NCI-H2107 (cell line): ENCODE measurements at places on chromosomes 12 and 14.
A peak's percentile ranks its signal among the peaks of the same experiment; 100 is the strongest.

- no peak for DNase-seq
Measured at GRCh38 chr12:69123919-69124638, 115.3 kb upstream of the CPSF6 start.

DNA sequence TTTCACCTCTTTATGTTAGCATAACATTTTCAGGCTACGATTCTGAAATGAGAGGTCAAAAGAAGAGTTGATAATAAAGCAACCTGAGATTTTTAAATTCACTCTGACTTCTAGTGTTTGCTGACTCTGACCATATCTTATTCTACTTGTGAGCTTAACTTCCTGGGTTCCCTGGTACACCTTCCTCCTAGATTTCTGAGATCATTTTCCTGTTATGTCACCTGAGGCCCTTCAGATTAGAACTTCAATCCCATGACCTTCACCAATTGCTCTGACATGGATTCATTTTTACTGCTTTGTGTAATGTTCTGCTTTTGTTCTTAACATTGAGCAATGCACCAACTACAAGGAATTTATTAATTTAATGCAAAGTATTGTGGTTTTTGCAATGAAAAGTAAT lies 542.9 kb upstream of the FLRT2 start:
- DNase-seq: no peak

DNA sequence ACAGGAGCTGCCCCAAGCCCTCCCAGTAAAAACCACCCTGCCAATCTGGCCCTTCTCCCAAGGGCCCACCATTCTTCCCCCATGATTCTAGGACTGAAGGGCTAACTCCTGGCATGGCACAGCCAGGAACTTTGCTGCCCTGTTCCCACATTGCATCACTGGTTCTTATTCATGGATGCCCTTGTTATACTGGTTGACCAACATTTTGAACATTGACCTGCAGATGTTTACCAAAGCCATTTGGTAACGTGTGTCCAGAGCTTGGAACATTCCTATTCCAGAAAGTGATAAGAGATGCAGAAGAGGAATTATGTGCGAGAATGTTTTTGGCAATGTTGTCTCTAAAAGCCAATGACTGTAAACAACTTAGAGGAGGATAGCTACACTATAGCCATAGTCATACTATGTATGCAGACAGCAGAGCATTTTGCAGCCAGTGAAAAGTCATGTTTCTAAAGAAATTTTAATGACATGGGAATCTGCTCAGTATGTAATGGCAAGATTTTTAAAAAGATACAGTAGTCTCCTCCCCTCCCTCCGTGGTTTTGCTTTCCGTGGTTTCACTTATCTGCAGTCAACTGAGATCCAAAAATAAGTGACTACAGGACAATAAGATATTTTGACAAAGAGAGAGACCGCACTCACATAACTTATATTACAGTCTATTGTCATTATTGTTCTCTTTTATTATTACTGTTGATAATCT lies 108.8 kb downstream of the DAAM1 start:
- DNase-seq: no peak

- no peak for DNase-seq
Measured at GRCh38 chr14:71675126-71675899, 256.9 kb upstream of the RGS6 start.

DNA sequence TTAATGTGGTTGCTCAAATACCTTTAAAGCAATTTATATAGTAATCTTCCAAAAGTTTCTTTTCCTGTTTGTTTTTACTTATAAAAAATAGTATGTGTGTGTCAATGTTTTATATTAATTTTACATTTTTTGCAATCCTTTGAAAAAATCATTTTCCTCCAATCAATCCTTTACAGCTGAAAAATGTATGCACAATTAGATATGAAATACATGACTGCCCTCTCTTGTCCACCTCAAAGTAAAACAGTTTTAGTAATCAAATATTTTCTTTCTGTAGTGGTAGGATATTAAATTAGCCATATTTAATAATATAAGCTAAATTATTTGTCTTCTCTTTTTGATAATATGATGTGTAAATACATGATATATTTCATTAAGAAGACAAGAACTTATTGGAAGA lies 269.9 kb downstream of the ADAMTS20 start:
- DNase-seq: no peak

DNA sequence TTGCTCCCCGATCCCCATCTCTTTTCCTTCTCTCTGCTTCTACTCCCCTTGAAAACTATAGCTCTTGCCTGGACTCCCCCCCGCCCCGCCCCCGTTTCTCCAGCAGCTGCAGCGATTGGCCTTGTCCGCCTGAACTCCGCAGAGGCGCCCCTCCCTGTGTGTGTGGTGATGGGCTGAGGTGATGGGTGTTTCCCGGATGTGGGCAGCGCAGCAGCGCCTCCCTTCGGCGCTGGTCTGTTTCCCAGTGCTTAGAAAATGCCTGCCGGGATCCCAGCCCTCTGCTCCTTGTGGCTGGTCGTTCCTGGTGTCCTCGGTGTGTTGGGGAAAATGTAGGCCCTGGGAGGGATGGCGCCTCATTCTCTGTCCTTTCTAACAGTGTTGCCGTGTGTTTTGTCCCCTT lies 43.3 kb downstream of the GALNT8 start:
- DNase-seq: peak; percentile 42

DNA sequence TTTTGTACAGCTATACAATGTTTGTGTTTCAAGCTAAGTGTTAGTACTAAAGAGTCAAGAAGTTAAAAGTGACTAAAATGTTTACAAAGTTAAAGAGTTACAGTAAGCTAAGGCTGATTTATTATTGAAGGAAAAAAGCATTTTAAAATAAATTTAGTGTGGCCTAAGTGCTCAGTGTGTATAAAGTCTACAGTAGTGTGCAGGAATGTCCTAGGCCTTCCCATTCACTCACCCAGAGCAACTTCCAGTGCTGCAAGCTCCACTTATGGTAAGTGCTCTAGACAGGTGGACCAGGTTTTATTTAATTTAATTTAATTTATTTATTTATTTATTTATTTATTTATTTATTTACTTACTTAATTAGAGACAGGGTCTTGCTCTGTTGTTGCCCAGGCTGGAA lies 19.6 kb downstream of the DLK1 start:
- DNase-seq: no peak

DNA sequence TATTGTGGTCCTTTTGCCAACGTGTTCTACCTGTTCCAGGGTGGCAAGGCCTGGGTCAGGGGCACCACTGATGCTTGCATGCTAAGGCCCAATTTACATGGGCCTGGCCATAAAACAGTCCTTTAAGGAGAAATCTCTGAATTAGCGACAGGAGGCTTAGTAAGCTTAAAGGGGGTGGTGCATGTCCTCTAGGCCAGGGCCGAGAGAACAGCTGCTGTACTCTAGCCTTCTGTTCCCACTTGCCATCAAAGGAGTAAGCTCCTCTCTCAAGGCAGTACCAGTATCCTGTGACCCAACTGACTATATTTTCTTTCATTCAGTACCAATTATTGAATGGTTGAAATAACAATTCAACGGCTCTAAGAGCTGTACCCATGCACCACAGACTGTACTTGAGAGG lies 67.7 kb upstream of the ZDHHC17 start:
- no peak for DNase-seq

DNA sequence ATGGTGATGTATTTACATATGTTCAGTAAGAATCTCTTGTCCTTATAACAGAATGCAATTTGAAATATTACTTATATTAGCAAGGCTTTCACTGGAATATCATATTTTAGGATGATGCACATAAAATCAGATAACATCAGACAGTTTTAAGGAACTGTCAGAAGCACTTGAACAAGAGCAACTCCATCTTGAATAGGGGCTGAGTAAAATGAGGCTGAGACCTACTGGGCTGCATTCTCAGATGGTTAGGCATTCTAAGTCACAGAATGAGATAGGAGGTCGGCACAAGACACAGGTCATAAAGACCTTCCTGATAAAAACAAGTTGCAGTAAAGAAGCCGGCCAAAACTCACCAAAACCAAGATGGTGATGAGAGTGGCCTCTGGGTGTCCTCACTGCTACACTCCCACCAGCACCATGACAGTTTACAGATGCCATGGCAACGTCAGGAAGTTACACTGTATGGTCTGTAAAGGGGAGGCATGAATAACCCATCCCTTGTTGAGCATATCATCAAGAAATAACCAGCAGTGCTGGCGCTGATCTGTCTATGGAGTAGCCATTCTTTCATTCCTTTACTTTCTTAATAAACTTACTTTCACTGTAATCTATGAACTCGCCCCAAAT lies 27.6 kb upstream of the ETV6 start:
- DNase-seq: no peak

DNA sequence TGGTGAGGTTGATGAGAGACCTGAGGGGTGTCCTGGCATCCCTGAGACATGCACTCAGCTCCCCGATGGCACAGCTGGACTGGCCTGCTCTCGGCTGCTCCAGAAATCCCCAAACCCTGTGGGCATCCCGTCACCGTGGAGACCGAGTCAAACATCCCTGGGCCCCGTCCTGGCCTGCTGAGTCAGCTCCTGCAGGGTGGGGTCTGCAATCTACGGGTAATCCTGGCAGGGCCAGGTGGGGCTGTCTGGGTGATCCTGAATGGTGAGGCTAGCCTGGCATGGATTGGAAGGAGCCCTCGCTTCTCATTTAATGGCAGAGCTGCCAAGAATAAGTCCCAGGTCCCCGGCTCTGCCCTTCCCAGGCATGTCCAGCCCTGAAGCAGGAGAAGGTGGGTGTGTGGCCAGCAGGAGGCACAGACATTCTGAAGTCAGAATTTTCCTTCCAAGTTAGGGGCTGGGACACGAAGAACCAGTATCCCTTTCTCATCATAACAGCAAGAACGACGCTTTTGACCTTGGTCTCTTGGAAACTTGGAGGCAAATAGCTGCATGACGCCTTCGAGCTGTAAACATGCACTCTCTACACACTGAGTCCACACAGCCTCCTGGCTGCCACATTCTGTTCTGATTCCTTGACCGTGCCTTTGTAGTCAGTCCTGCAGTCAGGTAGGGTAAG lies 17.7 kb upstream of the SERPINA4 start:
- DNase-seq: no peak

GRCh38 chr14:54631016-54631415 lies 64.1 kb downstream of the SAMD4A start:
- no peak for DNase-seq

GRCh38 chr12:81758421-81759189 lies 545 bp downstream of the PPFIA2 start:
- DNase-seq: peak; percentile 11

DNA sequence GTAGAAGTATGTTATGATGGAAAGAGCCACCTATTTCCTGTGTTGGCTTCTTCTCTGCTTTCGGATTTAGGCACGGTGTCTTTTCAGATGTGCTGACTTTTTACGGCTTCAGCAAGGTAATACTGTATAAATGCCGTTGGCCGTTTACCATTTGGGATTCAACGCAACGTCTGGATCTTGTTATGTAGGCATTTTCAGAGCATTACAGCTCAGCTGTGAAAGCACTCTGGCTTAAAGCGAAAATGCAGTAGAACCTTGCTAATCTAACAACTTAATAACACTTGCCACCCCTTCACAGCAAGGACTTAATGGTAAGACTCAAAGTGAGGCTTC lies 229.9 kb downstream of the EFCAB11 start:
- DNase-seq: no peak

DNA sequence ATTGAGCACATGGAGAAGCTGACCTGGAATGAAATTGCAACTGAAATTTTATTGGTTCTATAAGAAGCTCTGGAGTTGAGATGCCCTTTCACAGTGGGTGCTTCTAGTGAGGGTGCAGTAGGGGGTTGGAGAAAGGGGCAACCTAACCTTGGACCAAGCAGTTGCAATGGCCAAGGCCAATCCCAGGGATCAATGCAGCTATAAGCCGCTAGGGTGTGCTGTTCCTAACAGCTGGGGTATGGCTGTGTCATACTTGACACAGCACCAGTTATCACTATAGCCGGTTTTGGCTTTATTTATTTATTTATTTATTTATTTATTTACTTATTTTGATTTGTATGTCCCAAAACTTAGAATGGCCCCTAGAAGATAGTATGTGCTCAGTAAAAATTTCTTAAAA lies 505.9 kb downstream of the FLRT2 start:
- DNase-seq: no peak

DNA sequence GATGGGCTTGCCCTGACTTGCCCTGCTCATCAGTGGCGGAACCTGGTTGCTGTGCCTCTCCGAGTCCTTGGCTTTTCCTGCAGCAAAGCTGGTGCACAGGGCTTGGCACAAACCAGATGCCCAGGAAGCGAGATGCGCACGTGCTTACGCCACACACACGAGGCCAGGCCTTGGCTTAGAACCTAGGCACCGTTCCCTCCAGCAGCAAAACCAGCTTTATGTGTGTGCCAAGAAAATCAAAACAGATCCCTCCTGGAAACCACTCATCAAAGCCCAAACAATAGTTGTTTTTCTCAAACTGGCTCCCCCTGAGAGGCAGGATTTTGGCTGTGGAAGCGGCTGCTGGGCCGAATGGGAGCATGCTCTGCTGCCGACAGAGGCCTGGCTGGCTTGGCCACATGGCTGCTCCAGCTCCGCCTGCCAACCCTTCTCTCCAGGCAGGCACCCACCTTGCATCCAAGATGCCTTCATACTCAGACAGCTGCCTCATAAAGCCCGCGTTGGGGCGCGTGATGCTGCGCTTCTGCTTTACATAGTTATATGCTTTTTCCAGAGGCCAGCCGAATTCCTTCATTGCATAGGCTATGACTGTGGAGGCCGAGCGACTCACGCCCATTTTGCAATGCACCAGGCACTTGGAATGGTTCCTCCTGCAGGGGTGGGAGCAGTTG lies 58.7 kb downstream of the SSH1 start:
- DNase-seq: no peak

DNA sequence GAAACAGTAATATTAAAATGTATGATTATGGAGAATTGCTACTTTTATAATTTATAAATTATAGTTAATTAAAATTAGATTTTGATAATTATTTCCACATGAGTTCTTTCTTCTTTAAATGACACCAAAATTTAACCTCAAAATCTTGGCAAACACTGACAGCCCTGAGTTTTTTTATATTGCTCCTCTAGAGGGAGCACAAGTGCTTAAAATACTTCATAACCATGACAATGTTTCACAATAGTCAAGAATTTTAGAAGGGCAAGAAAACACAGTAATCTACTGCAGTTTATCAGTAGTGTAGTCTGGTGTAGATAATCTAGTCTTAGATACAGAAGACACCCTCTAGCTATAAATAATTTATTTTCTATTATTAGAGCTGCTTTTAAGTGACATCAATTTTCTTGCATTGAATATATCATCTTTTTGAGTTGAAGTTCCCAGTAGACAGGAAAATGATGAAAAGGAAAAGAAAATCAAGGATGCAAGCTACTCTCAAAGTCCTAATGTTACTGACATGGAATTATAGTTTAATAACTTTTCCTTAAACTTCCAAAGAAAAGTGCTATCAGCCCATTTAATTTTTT lies 14.3 kb upstream of the PTGER2 start:
- no peak for DNase-seq

DNA sequence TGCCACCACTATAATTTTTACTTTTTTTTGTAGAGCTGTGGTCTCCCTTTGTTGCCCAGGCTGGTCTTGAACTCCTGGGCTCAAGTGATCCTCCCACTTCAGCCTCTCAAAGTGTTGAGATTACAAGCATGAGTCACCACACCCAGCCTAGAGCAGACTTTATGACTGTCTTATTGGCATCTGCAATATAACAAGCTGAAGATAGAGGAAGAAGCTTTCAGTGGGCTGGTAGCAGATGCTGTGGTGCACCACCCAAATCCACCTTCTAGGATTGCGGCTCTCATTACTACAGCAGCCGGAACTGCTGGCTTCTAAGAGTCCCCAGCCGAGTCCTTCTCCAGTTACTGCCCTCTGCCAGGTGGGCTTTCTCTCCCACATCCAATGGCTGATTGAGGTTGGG lies 7.6 kb upstream of the STK38L start:
- DNase-seq: no peak
